ENCODE measurements at places on chromosomes 1 and 21.

DNA sequence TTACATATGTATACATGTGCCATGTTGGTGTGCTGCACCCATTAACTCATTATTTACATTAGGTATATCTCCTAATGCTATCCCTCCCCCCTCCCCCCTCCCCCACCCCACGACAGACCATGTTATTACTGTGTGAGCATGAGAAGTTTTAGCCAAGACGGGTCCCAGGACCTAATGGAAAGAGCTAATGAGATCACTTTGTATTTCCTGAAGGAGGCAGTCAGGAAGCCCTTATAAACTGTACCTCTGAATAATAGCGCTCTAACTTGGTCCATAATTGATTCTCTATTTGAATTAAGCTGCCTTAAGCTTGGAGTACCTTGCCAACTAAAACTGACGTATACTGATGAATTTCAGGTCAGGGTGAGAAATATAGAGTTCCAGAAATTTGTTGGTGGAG lies 4.1 kb upstream of the NEGR1 start:
- no peak for DNase-seq

GRCh38 chr1:230220478-230220877 lies 153.4 kb downstream of the GALNT2 start:
- DNase-seq, result no peak

DNA sequence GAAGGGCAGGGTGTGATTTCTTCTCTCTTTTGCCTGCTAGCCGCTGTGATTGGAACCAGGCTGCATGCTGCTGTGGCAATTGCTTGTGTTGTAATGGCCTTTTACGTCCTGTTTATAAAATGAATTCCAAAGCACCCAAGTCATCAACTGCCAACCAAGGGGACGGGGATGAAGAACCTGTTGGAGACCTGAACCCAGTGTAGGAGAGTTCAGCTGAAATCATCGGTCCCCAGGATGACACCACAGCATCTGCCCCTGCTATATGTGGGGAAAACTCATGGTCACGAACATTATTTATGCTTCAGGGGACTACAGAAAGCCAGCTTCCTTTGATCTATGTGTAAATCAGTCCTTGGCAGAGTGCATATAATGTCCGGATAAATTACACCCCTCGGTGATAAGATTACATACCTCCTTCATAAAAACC lies 3.8 kb downstream of the TMEM167B start:
- no peak for DNase-seq

GRCh38 chr1:155909894-155910293 lies 1.3 kb downstream of the RIT1 start:
- no peak for DNase-seq

GRCh38 chr1:207823880-207824566 lies 72.2 kb downstream of the CD46 start:
- DNase-seq, result no peak

DNA sequence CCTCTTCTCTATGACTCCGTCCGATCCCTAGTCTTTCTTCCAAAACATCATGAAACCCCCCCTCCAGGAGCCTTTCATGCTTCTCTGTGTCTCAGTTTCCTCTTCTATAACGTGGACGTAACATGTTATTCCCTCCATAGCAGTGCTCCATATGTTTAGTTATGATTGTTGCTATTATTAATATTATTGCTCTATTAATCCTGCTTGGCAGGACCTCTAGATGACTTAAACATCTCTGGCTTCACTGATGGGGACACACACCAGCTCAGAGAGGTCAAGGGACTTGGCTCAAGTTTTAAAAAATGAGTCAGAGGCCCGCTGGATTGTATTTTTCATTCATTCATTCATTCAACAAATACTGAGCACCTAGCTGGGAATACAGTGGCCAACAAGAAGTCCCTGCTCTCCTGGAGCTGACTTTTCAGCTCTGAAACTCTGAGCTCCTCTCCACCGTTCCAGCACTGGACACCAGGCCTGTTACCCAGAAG lies 404 bp upstream of the CPLANE2 start:
- DNase-seq, result no peak

DNA sequence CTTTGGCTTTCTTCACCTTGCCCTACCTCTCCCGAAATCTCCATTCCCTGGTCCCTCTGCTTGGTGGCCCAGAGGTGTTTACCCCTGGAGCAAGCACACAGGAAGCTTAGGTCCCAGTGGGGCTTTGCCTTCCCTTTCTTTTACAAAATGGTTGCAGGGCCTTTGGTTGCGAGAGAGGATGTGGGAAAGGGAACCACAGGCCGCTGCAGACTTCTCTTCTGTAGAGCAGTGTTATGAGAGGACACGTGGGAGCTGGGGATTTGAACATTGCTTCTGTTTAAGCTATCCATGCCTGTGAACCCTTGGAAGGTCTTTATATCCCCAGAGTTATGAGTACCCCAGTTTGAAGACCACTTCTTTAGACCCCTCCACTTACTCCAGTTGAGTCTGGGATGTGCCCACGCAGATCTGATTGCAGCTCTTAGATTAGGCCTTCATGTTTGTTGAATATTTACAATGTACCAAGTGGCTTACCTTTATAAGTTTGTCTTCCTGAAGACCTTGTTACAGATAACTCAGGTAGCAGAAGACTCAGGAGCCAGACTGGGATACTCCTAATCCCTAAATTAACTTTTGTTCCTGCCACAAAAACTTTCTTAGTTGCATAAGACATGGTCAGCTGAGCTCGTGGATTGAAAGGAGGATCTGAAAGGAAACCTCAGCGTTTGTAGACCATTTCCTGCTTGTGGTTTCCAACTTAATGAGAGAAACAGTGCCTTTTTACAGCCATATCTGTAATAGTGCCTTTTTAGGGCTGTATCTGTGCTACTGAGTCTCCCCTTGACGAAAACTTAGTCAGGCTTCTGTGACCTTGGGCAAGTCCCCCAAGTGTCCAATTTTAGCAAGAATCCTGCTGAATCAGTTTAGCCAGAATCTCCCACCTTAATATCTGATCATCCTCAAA lies 21.9 kb upstream of the IVNS1ABP start:
- no peak for DNase-seq

- DNase-seq, result no peak
Observed at GRCh38 chr1:34925730-34926129, 3.7 kb downstream of the DLGAP3 start.

DNA sequence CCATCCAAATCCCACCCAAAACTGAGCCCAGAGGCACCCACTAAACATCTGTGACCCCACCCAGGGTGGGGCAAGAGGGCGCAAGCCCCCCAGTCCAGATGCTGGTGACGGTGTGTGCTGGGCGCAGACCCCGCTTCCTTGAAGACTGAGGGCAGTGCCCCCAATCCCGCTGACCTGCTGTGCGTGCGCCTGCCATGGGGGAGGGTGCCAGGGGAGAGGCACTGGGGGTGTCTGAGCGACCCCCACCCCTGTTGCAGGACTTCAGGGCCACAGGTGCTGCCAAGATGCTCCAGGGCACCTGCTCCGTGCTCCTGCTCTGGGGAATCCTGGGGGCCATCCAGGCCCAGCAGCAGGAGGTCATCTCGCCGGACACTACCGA lies 13.3 kb downstream of the COL6A2 start:
- no peak for DNase-seq

GRCh38 chr21:44926331-44927101 lies 5.8 kb upstream of the ITGB2 start:
- DNase-seq, result no peak

- DNase-seq, result no peak
Observed at GRCh38 chr21:45780647-45781046, 137.1 kb downstream of the PCBP3 start.

DNA sequence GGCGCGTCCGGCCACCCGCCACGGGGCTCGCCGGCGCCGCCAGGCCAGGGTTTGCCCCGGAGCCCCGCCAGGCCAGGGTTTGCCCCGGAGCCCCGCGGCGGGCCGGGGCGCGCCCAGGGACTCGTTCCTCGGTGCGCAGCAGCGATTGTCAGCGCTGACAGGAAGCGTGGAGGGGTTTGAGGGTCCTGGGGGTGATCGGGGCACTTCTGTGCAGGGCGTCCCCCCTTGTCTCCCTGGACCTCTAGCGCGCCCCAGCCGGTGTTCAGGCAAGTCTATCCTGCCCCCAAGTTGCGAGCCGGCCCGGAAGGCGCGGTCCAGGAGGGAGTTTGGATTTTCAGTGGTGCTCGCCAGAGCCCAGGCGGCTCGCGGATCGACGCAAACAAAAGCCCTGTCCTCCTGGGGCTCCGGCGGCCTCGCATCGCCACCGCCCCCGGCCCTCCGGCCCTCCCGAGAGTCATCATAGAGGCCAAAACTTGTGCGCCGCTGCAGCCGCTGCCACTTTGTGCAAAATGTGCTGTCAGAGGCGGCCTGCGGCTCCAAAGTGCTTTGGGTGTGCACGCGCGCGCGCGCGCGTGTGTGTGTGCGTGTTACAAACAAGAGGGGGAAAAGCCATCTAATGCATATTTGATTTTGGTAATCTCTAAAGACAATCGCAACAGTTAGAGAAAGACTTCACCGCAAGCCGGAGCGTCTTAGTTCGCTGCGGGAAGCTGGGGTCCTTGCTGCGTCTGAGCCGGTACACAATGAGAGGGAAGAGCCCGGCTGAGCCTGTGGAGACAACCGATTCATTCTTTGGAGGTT lies 1.0 kb downstream of the ROR1 start:
- DNase-seq, result peak; percentile 17

GRCh38 chr1:220974431-220974830 lies 95.2 kb downstream of the HLX start:
- no peak for DNase-seq

- no peak for DNase-seq
Observed at GRCh38 chr1:214400131-214400530, 119.2 kb downstream of the SMYD2 start.

DNA sequence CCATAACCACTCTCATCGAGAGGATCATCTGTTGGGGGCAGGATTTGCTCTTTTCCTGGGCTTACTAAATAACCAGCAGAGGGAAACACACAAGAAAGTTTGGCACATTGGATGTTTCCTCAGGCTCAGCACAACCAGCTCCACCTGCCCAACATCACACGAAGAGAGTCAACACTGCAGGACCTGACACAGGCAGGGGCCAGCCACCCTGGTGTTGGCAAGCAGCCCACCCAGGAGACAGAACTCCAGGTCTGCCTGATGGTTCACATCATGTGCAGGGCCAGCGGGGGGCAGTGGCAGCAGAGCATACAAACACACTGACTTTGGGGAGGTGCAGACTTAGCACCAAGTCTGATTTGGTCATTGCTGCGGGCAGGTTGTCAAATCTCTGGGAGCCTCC lies 182.3 kb upstream of the GALNT2 start:
- DNase-seq, result no peak

DNA sequence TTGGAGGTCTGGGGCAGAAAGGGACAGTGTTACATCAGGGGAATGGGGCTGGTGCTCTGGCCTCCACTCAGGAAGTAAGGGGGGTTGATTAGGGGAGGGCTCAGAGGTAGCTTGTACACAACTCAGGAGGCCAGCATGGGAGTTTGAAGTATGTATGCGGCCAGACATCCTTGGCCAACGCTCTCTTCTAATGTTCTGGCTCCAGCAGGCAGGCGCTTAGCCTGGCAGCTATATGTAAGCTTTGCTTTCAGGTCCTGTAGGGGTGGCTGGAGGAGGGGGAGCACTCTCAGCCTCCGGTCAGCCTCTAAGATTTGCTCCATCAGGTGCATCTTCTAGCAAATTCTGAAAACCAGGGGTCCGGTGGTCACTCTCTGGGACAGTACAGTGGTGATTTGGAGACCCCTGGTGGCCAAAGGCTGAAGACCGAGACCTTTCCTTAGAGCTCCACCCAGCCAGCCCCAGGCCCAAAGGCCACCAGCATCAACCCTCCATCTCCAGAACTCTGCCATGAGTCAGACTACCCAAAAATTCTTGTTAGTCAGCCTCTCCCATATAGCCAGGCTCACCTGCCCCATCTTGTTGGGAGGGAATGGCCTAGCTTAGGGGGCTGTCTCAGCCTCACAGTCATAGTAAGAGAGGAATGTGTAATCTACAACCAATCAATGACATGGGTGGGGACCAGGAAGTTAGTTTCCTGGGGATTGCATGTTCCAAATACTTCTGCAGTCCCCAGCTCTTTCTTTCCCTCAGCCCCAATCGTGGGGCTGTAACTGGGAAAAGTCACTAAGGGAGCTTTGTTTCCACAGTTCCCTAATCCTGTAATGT lies 9.7 kb upstream of the COL8A2 start:
- no peak for DNase-seq

DNA sequence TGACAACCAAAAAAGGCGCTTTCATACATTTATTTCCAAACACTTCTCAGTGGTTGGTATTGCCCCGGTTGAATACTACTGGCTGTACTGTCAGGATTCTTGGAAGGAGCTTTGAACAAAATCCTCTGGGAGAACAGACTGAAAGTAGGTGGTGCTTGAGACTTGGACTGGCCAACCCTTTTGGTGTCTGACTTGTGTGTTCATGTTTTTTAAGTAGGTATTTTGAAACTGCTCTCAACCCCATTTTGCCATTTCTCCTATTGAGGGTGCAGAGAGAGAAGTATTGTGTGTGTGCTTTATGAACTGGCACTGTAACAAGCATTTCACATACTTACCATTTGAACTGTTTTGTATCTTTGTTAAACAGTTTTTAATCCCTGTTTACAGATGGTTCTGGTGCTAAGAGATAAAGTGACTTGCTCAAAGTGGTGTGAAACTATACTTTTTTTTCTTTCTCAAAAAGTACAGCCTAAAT lies 21.2 kb downstream of the ARID1A start:
- DNase-seq, result no peak

DNA sequence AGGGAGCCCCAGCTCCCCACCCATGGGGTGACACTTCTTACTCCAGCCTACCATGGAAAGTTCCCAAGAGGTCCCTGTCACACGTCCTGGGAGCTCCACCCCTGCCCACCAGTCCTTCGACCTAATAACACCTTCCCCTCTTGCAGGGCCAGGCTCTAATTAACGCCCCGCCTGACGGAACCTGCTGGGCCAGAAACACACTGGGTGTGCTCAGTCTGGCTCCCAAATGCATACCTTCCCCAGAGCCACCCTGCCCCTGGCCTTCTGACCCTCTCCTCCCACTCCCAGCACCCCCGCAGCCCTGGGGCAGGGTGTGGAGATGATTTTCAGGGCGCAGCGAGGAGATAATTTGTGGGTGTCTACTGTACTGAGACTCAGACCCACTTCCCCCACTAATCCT lies 20.6 kb downstream of the PGLYRP3 start:
- DNase-seq, result no peak

DNA sequence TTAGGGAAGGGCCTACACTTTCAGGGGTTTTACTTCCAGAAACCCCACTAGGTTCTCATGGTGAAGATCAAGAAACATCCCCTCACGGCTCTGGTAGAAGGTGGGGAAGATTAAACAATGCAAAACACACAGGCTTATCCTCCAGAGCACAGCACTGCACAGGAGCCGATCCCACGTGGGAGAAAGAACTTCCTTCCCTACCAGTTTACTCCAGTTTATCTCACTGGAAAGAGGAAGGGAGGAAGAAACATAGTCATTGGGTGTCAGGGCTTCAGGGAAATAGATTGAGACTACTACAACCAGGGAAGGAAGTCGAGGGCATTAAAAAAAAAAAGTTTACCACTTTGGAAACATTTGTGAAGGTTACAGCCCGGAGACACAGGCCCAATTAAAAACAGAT lies 164.4 kb downstream of the NTPCR start:
- DNase-seq, result no peak

Measured in NCI-H1105 treated with DMSO at 0.1 percent for 48 hours (cell line).